Esophagus squamous epithelium (tissue), 5 donors: ENCODE measurements at places on chromosomes 6 and 20.

GRCh38 chr20:36004045-36004444, 35.7 kb downstream of the CNBD2 start:
- DNase-seq: no peak

DNA sequence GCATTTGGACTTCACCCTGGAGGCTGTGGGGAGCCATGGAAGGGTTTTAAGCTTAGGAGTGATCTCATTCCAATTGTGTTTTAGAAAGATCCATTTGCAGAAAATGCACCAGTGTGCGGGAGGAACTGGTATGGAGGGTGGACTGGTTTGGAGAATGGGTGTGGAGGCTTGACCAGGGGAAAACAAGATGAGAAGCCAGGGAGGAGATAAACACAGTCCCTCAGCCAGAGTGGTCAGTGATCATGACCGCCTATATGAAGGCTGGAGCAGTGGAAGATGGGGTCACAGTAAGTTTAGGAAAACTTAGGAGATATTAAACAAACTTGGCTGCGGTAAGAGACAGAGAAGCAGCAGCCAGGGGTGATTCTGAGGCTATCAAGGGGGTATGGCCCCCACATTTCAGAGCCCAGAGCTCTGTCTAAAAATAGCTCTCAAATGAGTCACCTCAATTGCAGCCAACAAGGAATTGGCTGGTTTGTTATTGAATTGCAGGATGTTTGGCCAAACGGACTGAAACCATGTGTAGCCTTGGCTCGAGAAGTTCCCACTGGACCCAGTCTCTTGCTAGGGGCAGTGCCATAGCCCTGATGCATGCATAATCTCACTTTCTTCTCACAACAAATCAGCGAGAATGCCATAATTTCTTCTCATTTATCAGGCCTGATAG, 159.9 kb upstream of the TOP1 start:
- DNase-seq: no peak

- no peak for DNase-seq
Measured at GRCh38 chr6:15842727-15843117, 179.9 kb upstream of the DTNBP1 start.

DNA sequence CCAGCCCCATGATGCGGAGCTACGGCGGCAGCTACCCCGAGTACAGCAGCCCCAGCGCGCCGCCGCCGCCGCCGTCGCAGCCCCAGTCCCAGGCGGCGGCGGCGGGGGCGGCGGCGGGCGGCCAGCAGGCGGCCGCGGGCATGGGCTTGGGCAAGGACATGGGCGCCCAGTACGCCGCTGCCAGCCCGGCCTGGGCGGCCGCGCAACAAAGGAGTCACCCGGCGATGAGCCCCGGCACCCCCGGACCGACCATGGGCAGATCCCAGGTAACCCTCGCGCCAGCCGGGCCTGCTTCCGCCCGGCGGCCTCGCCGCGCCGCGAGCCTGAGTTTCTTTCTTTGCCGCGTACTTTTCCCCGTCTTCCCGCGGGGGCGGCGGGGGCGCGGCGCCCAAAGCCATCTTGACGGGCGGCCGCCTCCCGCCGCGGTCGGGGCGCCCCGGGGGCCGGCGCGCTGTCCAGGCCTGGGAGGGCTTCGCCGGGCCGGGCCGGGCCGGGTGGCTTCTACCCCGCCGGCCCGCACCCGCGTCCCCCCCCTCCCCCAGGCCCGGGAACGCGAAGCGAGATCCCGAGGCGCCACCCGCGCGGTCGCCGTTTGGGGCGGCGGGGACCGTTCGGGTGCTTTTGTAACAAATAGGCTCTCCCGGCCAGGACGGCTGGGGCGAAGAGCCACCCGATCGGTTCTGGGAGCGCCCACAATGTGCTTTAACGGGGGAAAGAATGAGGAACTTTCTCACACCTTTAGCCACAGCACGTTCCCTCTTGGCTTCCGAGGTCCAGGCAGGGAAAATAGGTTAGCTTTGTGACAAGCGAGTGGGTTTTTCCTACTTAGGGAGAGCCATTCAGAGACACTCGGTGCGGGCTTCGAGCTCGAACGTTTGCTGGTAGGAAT, 2.3 kb downstream of the ARID1B start:
- no peak for DNase-seq

DNA sequence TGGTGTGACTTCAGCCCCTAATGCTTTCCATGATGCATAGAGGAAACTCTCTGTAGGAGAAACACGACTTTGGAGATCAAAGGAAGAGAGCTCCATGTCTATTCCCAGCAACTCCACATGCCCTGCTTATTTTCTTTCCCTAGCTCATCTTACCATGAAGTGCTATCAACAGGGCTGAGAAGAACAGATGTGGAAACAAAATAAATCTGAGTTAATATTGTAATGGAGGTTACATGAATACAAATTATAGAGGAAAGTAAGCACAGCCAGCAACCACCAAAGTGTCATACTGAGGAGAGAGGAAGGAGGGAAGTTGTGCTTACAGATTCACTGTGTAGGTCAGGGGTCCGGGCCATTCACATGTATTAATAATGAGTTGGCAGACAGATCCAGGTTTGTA, 157.5 kb downstream of the RFPL4B start:
- no peak for DNase-seq

DNA sequence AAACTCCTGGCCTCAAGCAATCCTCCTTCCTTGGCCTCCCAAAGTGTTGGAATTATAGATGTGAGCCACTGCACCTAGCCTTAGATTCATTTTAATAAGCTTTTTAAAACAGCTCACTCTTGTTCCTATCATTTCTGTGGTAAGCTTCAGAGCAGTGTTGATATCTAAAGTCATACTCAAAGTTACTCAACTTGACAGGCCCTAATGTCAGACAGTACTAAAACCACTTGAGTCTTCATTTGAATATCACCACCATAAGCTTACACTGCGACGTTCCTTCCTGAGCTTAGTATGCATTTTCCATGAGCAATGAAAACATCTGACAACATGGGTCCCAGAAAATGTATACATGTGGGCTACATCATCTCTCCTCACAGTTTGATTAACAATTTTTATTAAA, 6.0 kb downstream of the FUCA2 start:
- DNase-seq: no peak

- DNase-seq: no peak
Measured at GRCh38 chr6:6889601-6890000, 218.2 kb upstream of the RREB1 start.

- DNase-seq: no peak
Measured at GRCh38 chr20:61422636-61423425, 170.8 kb downstream of the CDH4 start.

DNA sequence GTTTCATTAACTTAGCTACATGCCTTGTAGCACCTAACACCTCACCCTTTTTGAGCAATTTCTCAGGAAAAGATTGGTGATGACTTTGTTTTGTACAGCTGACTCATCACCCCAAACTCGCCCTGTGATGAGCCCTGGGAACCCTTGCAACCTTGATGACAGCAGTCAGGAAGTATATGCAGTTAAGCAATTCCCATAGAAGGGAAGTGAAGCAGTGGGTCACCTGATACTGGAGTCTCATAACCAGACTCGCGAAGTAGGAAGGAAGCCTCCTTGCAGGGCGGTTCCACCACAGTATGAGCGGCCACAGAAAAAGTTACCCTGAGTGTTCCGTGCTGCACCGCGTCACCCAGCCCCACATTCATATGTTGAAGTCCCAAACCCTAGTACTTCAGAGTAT, 82.0 kb upstream of the EDN1 start:
- DNase-seq: no peak

GRCh38 chr6:15443119-15443830, 197.4 kb downstream of the JARID2 start:
- DNase-seq: no peak

DNA sequence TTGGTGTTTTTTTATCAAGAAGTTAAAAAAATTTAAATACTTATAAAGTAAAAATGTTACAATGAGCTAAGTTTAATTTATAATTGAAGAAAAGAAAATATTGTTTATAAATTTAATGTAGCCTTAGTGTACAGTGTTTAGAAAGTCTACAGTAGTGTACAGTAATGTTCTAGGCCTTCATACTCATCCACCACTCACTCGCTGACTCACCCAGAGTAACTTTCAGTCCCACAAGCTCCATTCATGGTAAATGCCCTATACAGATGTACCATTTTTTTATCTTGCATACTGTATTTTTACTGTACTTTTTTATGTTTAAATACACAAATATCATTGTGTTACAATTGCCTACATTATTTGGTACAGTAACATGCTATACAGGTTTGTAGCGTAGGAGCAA, 26.0 kb downstream of the HTR1E start:
- DNase-seq: no peak

GRCh38 chr6:167227984-167228383, 63.1 kb upstream of the UNC93A start:
- no peak for DNase-seq

- DNase-seq: no peak
Measured at GRCh38 chr6:155382338-155382685, 68.0 kb upstream of the TFB1M start.

GRCh38 chr20:36051318-36052116, 83.1 kb downstream of the CNBD2 start:
- no peak for DNase-seq

GRCh38 chr6:19837511-19838441, 606 bp downstream of the ID4 start:
- DNase-seq: no peak

DNA sequence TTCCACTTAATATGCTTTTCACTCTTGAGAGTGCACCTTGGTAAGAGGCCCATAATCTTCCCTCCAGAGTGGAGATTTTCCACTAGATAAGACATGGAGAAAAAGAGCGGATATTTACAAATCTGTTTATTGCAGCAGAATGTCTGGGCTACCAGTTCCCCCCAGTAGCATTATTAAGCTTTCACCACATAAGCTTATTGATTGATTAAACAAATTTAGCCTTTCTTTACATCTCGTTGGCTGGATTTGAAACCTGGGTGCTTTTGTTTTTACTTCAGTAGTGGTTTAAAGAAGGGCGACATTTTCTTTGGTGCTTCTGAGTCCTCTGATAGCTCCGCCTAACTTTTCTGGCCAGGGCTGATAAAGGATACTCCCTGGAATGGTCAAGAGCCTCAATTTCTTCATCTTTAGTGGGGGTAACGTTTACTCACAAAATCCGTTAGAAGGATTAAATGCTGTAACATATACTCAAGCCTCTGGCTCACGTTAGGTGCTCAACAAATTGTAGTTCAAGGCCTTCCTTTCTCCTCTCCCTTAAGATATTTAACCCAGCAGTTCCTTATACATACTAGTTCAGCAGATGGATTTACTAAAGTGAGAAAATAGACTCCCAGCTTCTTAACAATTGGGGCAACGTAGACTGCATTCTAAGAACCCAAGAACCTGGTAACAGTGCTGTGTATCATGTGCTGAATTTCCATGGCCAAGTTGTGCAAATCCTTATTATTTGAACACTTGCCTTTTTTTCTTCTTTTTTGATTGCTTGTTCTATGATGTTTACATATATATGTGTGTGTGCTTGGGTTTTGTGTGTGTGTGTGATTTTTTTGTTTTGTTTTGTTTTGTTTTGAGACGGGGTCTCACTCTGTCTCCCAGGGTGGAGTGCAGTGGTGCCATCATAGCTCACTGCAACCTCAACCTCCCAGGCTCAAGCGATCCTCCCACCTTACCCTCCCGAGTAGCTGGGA, 91.4 kb downstream of the RREB1 start:
- no peak for DNase-seq

DNA sequence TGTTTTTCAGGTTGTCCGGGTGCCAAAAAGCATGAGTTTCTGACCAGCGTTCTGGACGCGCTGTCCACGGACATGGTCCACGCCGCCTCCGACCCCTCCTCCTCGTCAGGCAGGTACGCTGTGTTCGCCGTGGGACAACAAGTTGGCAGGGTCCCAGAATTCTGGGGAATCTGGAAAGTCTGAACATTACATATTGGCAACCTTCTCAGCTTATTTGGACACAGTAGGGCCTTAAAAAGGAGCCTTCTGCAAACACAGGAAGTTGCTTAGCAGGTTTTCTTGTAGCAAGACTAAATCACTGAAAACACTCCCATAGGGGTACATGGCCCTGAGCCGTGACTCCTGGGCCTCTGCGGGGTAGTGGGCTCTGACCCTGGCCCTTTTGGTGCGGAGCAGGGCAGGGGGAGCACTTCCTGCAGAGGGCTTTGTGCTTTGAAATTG, 209.7 kb downstream of the SMOC2 start:
- DNase-seq: no peak

GRCh38 chr6:39282774-39283173, 31.4 kb downstream of the KCNK17 start:
- DNase-seq: no peak

GRCh38 chr20:14481863-14482262, 144.5 kb upstream of the FLRT3 start:
- DNase-seq: no peak

- no peak for DNase-seq
Measured at GRCh38 chr6:30931969-30932645, at the start of gene SFTA2. Gene SFTA2, minus strand, starts transcription at chr6:30932170. Its CDS starts 74 bp downstream, at chr6:30932096.

- DNase-seq: no peak
Measured at GRCh38 chr6:8065519-8065911, 1.3 kb upstream of the BLOC1S5 start.

DNA sequence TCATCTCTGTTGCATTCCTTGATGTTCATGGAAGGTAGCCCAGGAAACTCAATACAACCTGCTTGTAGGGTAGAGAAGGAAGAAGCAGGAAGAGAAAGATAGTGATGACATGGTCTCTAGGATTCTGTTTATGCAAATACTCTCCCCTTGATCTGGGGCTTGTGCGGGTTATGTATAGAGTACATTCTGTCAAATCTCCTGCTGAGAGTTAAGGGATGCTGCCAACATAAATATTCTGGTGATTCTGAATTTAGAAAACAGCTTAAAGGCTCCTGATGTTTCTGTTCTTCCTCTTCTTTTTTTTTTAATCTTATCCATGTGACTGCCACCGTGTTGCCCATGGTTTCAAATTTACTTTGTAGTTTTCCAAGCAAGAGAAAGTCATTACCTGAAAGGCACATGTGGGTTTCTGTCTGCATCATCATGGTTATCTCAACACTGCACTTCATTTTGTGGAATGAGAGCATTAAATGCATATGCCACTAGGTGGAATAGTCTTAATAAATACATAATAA, 150.6 kb downstream of the RPS12 start:
- DNase-seq: no peak

DNA sequence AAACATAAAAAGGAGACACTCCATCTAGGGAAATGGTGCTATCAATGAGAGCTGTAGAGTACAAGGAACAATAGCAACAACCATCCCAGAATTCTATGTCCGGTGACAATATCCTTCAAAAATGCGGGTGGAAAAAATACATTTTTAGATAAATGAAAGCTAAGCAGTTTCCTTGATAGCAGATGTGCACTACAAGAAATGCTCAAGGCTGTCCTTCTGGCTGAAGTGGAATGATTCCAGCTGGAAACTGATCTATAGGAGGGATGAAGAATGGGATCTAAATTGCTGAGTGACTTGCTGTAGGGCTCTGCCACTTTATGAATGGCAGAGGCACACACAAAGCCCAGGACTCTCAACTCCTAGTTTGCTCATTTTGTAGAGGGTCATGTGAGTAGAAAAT, 763.1 kb downstream of the C6orf118 start:
- DNase-seq: no peak
